ENCODE measurements at places on chromosomes 11 and 22.

- no peak for DNase-seq
These were observed 5.8 kb downstream of the ARL14EP start for GRCh38 chr11:30328681-30329080.

- DNase-seq: no peak
These were observed 16.1 kb upstream of the OR51M1 start for GRCh38 chr11:5367448-5368074.

DNA sequence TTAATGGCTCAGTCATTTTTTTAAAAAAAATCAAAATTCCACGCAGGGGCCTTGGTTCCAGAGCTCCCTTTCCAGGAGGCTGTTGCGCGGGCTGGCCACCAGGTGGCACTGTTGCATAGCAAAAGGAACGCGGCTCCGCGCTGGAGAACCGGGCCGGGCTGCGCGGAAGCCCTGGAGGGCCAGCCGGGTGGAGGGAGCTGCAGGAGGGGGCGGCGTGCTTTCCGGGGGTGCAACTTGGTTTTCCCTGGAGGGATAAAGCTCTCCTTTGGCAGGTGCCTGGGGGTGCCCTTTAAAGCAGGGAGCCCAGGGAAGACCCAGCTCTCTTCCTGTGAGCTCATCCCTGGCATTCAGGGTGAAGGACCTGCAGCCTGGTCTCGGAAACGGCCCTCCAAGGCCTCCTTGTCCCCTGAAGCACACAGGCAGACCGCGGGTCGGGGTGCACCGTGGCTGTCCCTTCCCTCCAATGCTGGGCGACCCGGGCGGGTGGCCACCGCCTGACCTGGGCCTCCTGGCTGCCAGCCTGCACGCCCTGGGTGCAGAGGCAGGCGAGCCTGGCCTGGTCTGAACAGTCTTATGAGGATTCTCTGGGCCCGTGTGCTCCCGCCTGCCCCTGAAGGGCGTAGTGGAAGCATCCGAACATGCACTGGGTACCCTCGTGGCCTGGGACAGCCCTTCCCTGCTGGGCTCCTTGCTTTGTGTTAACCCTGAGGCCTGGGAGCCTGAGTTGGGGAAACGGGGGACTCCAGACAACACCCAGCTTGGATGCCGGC lies 23.4 kb downstream of the KRTAP5-5 start:
- DNase-seq: peak; percentile 75

GRCh38 chr11:11135820-11136476 lies 217.1 kb downstream of the CSNK2A3 start:
- DNase-seq: no peak

GRCh38 chr11:69662806-69663205 lies 12.3 kb downstream of the LTO1 start:
- no peak for DNase-seq

GRCh38 chr11:20597154-20597679 lies 2.2 kb upstream of the SLC6A5 start:
- DNase-seq: no peak

- no peak for DNase-seq
These were observed 243.7 kb downstream of the TTC28 start for GRCh38 chr22:28435982-28436381.

DNA sequence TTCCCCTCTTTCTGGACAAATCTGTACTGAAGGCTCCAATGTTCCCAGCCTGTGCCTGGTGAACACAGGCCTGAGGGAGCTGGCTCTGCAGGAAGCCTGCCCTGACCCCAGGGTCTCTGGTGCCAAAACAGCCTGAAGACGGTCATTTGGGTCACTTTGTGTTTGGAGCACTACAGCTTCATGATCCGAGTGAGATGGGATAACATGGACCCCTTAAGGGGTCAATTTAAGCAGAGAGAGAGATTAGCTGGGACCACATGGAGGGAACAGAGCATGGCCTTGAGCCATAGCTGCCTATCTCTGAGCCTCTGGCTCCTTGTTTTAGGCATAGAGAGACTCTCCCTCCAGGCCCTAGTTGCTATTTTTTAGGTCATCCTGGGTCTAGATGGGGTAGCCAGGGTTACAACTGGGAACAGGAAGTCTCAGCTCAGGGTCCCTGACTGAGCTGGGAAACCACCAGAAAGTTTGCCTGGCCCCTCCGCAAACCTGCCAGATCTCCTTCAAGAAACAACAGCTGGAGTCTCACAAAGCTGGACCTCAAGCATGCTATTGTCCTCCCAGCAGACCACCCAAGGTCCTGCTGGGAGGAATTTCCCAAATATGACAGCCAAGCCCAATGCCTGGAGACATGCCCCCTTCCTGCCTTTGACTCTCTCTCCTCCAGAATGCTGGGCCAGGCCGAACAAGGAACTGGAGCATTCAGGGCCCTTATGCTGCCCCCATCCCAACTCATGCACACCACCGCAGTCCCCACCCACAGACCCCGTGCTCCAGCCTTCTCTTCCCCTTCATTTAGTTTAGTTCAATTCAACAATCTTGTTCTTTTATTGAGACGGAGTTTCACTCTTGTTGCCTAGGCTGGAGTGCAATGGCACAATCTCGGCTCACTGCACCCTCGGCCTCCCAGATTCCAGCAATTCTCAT lies 4.0 kb downstream of the SLCO2B1 start:
- DNase-seq: no peak

DNA sequence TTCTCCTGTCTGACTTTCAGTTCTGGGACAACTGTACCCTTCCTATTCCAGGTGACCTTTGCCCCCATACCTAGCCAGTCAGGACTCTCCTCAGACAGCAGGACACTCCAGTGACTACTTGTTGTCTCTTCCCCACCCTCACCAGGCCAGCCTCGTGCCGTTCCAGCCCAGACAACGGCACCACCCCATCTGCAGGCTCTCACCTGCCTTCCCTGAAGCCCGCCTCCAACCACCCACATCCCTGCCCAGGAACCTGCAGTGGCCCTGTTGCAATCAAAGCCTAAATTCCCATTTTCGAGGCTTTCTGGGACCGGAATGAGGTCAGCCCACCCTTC lies 3.7 kb downstream of the IL2RB start:
- no peak for DNase-seq

DNA sequence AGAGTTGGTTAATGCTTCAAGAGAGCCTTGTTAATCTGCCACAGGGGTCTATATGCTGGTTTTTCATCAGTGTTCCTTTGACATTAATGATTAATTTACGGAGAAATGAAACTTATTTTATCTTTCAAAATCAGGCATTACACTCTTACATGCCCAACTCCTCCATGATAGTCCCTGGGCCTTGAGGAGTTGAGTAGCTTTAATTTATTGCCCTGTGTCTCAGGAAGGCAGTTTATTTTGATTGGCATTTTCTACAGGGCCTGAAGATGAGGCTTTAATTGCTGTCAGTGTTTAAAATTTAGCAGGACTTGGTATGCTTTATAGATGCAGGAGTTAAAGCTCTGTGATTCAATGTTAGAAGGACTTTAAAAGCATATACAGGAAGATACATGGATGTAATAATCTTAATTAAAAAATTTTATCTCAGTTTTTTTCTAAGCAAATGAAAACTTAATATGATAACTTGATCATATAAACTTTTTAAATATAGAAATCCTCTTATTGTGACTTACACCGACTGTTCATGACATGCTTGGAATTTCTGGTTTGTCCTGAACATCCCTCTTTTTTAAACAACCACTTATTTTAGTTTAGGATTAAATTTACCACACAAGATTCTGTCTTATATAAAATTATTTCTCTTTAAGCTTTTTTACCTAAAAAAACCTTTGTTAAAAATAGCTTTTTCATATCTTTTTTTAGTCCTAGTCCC lies 12.2 kb downstream of the GLYAT start:
- no peak for DNase-seq

- DNase-seq: no peak
These were observed 107.5 kb downstream of the FEZ1 start for GRCh38 chr11:125388611-125389010.

GRCh38 chr22:48711031-48711431 lies 1116.6 kb downstream of the BRD1 start:
- DNase-seq: no peak

DNA sequence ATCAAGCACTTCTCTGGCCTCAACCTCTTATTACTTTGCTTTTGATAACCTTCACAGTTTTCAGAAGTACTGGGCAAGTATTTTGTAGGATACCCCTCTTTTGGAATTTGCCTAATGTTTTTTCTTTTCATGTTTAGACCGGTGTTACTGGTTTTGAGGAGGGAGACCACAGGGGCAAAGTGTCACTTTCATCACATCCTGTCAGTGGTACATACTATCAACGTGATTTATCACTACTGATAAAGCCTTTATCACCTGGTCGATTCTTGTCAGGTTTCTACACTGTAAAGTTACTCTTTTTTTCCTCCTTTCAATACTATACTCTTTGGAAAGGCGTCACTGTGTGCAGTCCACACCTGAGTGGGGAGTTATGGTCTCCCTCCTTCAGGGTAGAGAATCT lies 26.7 kb downstream of the QSER1 start:
- DNase-seq: no peak

DNA sequence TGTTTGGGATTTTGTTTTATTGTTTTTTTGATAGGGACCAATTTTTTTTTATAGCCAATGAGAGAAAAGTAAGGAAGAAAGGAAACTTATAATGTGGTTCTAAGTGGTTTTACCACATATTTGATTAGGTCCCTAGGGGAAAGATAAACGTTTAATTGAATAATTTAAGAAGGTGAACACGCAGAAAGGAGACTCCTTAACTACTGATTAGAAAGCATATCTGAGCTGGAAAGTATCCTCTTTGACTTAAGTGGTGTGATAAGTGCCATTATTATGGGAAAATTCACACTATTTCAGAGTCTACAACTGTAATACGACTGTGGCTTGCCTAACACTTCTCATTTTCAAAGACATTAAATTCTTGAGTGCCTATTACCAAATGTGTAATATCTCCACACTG lies 106.5 kb upstream of the GRAMD1B start:
- DNase-seq: no peak

GRCh38 chr22:46769191-46769675 lies 6.8 kb downstream of the TBC1D22A start:
- no peak for DNase-seq

DNA sequence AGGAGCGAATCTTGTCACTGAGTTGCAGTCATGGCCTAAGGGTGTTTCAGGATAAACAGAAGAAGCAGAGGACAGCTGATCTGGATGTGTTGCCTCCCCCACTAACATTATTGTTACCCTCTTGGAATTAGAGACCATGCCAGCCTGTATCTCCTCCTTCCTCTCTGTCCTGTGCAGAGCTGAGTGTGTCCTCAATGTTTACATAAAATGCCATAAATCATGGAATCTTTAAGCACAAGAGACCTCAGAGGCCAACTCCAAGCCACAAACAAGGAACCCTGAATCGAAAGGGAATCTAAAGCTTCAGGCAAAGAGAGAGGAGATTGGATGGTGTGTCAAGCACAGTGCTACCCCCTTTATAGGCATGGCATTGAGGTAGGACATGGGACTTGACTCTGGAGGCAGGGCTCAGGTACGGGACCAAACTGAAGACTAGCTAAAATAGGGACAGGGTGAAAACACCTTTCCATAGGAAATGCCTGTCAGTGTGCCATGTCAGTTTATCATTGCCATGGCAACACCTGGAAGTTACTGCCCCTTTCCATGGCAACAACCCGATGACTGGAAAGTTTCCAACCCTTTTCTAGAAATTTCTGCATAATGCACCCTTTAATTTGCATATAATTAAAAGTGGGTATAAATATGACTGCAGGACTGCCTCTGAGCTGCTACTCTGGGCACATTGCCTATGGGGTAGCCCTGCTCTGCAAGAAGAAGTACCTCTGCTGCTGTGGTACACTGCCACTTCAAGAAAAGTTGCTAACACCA lies 489.7 kb downstream of the MIAT start:
- no peak for DNase-seq

DNA sequence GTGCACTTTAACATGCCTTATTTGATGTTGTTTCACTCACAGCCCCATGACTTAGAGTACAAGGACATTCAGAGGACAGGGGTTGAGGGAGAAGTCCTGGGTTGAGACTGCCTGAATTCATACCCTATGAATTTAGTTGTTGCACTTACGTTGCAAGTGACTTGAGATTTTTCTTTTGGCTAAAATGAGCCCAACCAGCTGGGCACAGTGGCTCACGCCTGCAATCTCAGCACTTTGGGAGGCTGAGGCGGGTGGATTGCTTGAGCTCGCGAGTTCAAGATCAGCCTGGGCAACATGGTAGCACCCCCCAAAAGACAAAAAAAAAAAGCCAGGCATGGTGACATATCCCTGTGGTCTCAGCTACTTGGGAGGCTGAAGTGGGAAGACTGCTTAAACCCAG lies 7.3 kb upstream of the GRK3 start:
- no peak for DNase-seq

DNA sequence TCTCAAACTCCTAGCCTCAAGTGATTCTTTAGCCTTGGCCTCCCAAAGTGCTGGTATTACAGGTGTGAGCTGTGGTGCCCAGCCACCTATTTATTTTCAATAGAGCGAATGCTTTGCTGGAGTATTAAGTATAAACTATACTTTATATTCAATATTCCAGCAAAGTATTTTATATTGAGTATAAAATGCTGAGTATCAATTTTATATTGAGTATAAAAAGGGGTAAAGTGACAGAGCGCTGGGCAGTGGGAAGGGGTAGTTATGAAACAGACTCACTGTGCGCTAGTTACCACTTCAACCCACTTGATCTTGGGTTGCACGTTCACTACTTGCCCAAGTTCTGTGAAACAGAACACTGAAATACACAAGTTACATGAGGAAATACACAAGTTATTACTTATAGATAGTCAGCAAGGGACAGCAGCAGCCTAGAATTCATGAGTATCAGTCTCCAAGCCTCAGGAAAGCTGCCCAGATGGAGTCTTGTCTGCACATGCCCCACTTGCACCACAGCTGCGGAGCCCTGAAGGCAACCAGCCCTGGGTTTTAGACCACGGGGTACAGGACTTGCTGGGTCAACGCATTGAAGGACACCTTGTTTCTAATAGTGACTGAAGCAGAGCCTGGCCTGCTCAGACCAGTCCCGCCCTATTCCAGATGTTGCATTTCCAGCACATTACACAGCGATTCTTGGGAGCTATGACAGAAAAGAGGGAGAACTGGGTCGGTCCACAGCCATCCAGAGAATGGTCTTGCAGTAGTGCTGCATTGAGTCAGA lies 51.6 kb upstream of the SYT13 start:
- no peak for DNase-seq

DNA sequence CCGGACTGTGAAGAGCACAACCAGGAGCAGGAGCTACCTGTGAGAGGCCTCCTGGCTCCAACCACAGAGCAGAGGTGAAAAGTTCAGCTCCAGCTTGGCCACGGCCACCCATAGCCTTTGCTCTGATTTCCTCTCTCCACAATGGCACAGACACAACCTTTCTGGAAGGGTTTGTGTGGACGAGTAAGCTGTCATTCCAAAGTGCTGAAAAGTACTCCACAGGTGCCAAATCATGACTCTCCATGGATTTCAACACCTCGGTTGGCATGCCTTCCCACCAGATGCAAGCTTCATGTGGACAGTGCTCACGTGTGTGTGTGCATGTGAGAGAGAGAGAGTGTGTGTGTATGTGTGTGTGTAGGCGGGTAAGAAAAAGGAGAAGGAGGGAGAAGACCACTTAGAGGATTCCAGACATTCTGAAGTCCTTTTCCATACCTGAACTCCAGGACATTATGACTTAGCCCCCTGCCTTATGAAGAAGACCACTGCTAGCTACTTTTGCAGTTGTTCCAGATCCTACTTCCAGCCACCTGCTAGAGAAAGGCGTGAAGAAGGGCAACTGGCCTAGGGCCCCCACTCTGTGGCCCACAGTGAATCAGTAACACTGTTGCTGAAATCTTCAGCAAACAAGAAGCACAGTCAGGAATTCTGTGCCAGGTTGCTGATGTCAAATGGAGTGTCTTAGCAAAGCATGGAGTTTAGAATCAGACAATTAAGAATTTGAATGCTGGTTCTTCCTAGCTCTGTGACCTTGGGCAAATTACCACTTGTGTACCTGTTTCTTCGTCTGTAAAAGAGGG lies 13.9 kb upstream of the NAV2 start:
- no peak for DNase-seq

GRCh38 chr11:73454987-73455386 lies 78.8 kb downstream of the RELT start:
- no peak for DNase-seq

Measured in activated CD4-positive, alpha-beta T cell treated with anti-CD3 and anti-CD28 coated beads, Interleukin-2, amount 50 U/mL, for 48 hours (primary cell).